ENCODE measurements at places on chromosomes 2 and 18. TPM values are rescaled to one million over a fixed set of nuclear protein-coding genes. Genes with fewer than 3 reads are reported as not detected.

The PSMD1 gene
- total RNA-seq, result 97.4 TPM

The FER1L5 gene
- total RNA-seq, result not detected

The ONECUT2 gene
- total RNA-seq, result 0.11 TPM

The NT5C1B gene
- not detected for total RNA-seq

The SP3 gene
- 58.0 TPM for total RNA-seq

The SERPINB4 gene
- not detected for total RNA-seq

- no peaks in the 10 kb centered on the region for H3K36me3 ChIP-seq
- no peak for DNase-seq
- no peak overlapping the region for H3K27ac ChIP-seq
- H3K4me1 ChIP-seq, result peaks cover 3% of the 10 kb centered on the region
- H3K4me3 ChIP-seq, result no peak overlapping the region
These were observed 214.8 kb downstream of the SP3 start for GRCh38 chr2:173750353-173750801.

GRCh38 chr2:239473211-239473805 lies 72.5 kb upstream of the HDAC4 start:
- no peak overlapping the region for H3K4me3 ChIP-seq
- H3K36me3 ChIP-seq, result no peaks in the 10 kb centered on the region
- DNase-seq, result no peak
- no peak overlapping the region for H3K27ac ChIP-seq
- no peaks in the 10 kb centered on the region for H3K4me1 ChIP-seq
- no peaks in the 10 kb centered on the region for H3K27me3 ChIP-seq

GRCh38 chr2:85368921-85369320 lies 14.4 kb downstream of the ELMOD3 start:
- H3K27ac ChIP-seq, result no peak overlapping the region
- no peak overlapping the region for H3K4me3 ChIP-seq
- no peak for DNase-seq

GRCh38 chr2:55995211-55995610 lies 71.6 kb upstream of the EFEMP1 start:
- H3K27me3 ChIP-seq, result no peaks in the 10 kb centered on the region
- no peak for DNase-seq
- peaks cover 18% of the 10 kb centered on the region for H3K4me1 ChIP-seq
- no peak overlapping the region for H3K27ac ChIP-seq
- no peaks in the 10 kb centered on the region for H3K36me3 ChIP-seq
- no peak overlapping the region for H3K4me3 ChIP-seq

DNA sequence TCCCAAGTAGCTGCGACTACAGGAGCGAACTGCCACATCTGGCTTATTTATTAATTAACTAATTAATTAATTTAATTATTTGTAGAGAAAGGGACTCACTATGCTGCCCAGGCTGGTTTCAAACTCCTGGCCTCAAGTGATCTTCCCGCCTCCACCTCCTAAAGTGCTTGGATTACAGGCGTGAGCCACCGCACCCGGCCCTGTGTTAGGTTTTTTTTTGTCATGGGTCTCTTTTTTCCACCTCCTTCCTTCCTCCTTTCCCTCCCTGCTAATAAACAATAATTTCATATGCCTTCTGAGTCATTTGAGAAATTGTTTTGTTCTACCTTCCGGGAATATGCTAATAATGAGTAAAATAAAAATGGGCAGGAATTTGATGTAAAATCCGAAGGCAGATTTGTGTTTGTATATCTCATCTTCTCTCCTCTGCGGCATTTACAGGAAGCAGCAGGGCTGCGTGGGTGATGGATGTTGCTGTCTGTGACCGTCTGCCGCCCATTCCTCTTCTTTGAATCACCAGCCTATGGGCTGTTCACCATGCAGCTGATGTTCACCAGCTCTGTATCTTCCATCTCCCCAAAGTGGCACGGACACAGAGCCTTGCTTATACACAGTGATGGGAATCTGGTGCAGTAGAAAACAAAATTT lies 89.9 kb downstream of the ACSL3 start:
- H3K4me1 ChIP-seq, result no peaks in the 10 kb centered on the region
- H3K27ac ChIP-seq, result no peak overlapping the region
- no peaks in the 10 kb centered on the region for H3K27me3 ChIP-seq

- H3K36me3 ChIP-seq, result peaks cover 19% of the 10 kb centered on the region
- H3K27ac ChIP-seq, result peak overlapping the region; percentile 99
- H3K4me1 ChIP-seq, result peaks cover 29% of the 10 kb centered on the region
- no peak for DNase-seq
These were observed 558 bp downstream of the THAP4 start for GRCh38 chr2:241636182-241637017.

DNA sequence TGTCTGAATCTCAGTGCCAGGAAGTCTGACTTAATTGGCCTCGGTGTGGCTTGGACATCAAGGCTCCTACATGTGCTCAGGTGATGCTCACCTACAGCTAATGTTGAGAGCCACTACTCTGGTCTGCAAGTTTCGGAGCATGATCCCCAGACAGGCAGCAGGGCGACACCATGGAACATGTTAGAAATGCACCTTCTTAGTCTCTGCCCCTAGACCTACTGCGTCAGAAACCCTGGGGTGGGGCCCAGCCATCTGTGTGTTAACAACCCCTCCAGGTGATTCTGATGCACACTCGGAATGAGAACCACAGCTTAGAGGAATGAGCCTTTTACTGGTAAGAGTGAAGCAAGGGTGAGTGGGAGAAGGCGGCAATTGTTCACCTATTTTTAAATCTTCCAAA lies 86.9 kb upstream of the NABP1 start:
- no peaks in the 10 kb centered on the region for H3K27me3 ChIP-seq
- no peaks in the 10 kb centered on the region for H3K4me1 ChIP-seq
- H3K4me3 ChIP-seq, result no peak overlapping the region
- no peak overlapping the region for H3K27ac ChIP-seq

DNA sequence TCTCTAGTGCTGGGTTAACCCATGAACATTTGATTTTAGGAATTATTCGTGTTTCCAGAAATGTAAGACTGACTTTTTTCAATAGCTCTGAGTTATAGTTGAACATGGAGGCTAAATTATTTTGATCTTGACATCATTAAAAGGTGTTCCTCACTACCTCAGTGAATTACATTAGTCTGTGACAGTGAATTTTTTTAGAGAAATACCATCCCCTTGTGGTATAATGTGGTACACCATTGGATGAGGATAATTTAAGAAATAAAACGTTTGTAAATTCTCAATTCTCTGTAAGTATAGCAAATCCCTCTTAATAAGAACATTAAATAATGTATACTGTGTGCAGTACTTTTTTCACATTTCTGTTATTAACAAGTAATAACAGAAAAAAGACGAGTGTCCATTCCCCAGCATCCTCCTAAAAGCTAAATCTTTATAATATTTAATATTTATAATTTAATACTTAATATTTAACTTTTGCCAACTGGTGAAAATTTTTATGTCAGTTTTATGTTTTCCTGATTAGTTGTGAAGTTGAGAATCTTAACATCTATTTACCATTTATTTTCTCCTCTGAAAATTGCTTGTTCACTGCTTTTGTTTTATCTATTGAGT lies 70.3 kb upstream of the CWC22 start:
- H3K27me3 ChIP-seq, result no peaks in the 10 kb centered on the region
- no peaks in the 10 kb centered on the region for H3K36me3 ChIP-seq
- DNase-seq, result no peak
- no peak overlapping the region for H3K4me3 ChIP-seq
- H3K4me1 ChIP-seq, result no peaks in the 10 kb centered on the region

GRCh38 chr2:217103752-217104545 lies 244.1 kb upstream of the TNP1 start:
- no peak for DNase-seq
- peaks cover 27% of the 10 kb centered on the region for H3K4me1 ChIP-seq
- H3K4me3 ChIP-seq, result no peak overlapping the region
- H3K36me3 ChIP-seq, result no peaks in the 10 kb centered on the region

- no peaks in the 10 kb centered on the region for H3K4me1 ChIP-seq
- no peak for DNase-seq
- H3K27ac ChIP-seq, result no peak overlapping the region
These were observed 354.2 kb downstream of the FBXO15 start for GRCh38 chr18:73793386-73793785.

DNA sequence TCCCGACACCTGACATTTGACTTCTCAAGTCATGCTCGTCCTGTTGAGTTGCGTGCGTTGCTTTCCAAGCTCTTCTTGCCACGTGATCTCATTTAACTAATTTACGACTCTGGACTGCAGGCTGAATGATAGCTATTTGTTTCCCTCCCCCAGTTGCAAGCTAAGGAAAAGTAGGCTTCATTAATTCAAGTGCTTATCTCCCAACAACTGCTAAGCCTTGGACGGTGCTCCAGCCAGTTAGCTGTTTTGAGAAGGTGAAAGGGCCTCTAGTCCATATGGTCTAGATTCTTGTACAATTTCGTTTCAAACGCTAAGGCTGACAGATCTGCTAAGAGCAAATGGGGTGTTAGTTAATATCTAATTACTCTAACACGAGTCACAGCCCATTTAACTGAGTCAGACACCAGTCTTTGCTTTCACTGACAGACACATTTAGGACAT lies 21.1 kb downstream of the GPR45 start:
- H3K36me3 ChIP-seq, result peaks cover 18% of the 10 kb centered on the region
- H3K27me3 ChIP-seq, result no peaks in the 10 kb centered on the region
- H3K27ac ChIP-seq, result no peak overlapping the region

DNA sequence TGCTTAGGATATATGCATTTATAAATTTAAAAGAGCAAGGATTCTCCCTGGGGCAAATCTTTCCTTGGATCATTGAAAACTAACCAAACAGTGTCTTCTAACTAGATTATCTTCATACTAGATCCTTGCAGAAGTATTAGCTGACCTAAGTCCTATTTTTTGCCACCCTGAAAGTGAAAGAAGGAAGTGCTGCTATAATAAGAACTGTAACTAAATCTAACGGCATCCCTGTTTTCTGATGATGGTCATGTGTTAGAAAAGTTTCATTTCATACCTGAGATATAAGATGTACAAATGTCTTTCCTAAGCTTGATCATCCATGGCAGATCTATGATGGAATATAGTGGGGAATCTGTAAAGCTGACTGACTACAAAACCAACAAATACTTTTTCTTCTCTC lies 102.7 kb downstream of the MAP2 start:
- peak overlapping the region; percentile 47 for H3K4me3 ChIP-seq
- H3K27ac ChIP-seq, result peak overlapping the region; percentile 84
- H3K4me1 ChIP-seq, result no peaks in the 10 kb centered on the region

Data from ascending aorta (tissue), 2 donors.